ENCODE measurements at places on chromosomes 5 and 9. TPM values are rescaled to one million over a fixed set of nuclear protein-coding genes. Genes with fewer than 3 reads are reported as not detected.

DNA sequence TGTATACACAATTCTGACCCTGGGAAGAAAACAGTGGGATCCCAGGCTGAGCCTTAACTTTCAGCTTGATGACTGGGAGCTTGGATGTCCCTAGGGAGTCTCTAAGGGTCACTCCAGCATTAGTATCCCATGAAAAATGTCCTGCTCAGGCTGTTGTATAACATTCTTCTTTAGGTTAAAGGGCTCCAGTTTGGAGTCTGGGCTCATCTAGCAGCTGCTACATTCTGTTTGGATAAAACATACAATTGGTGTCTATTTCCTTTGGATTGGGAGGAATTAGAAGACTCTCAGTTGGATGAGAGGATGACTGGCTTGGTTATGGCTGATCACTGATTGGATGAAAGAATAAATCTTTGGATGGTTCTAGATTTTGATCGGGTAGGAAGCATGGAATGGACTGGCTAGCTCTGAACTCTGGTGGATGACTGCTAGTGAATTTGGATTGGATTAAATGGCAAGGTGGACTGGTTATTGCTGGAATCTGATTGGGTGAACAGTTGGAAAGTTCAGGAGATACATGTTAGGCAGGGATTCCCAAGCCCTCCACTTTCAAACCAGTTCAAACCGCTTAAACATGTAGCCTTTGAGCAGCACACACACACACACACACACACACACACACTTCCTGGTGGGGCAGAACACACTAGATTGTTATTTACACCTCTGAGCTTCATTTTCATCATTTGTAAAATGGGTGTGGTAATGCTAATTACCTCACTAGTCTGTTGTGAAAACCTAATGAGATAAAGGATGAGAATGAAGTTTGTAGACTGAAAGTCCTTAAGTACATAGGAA, 7.1 kb upstream of the MYOZ3 start:
- DNase-seq = no peak

DNA sequence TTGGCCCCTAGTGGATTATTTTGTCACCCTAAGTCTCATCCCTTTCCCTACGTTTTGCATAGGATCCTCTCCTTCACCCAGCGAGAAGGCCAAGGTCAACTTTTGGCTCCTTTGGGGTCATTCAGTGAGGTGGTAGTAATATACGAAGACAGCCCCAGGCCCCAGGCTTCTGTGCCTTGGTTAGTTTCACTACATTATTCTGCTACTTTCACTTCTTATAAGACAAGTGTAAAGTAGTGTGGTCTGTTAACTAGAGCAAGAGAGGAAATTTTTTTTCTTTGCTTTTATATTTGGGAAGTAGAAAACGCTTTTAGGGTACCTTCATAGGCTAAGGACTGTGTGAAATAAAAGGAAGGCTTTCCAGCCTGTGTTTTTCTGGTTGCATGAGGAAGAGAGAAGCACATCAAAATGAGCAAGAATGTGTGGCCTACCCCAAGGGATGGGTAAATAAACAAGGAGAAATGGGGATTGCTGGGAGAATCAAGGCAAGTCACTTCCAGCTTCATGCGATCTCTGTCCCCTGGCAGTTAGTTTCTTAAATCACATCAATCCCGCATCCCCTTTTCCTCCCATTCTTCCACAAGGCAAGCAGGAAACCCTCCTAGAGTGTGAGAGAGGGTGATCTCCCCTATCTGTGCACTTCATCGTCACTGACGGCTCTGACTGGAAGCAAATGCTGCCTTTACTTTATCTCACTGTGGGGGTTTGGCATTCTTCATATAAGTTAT, 677.0 kb upstream of the WWC1 start:
- no peak for DNase-seq

- no peak for DNase-seq
Observed at GRCh38 chr9:133762488-133763271, 24.5 kb upstream of the SARDH start.

DNA sequence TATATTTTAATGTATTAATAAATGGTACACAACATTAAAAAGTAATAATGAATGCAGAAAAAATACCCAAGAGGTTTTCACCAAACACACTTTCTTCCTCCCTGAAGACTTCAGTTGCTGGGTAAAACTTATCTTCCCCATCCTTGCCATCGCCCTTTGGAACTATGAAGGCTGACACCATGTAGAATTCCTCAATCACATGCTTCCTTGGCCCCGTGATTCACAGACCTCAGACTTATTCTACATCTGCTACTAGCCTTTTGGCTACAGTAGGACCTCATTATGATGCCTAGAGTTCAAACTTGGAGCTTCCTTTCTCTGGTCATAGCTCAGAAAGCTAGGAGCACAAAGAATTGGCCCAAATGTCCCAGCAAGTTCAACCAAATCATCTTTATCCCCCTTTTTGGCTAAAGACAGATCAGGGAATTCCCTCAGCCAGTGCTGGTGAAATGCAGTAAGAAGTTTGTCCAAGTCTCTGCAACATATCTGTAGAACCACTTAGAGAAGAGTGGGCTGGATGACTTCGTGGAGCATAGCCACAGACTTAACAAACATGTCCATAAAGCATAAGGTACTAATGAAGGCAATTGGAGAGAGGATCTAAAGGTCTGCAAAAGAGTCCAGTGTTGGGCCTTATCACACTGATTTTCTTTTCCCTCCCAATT, 253.5 kb downstream of the SEC61B start:
- no peak for DNase-seq

DNA sequence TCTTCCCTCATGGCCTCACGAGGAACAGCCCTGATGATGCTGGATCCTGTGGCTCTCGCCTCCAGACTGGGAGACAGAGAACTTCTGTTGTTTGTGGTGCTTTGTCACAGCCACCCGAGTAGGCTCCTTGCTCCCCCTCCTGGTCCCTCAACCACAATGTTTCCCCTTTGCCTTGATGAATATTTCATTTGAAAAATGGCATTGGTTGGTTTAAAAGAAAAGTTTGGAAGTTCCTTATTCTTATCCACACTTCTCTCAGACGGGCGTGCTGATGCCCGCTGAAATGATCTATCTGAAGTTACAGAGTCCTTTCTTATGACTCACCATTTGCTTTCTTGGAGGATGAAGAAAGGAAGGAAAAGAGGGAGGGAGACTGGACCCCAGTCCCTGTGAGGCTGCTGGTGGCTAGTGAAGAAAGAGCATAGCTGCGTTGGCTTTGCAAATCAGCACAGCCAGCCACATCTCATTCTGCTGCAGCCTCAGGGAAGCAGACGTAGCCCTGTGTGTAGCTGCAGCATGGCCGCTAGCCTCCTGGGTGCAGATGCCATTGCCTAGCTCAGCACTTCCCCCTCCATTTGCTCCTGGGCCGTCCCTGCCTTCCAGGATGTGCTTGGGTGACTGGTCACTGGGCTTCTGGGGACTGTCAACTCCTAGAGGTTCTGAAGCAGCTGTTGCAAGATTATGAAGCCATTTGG, 185.9 kb downstream of the ERCC6L2 start:
- DNase-seq = peak; percentile 16

ADRB2 gene
- 0.83 TPM for total RNA-seq

CEP78 gene
- 35.2 TPM for total RNA-seq

PCDHGB7 gene
- total RNA-seq = 0.13 TPM
